Activated T-cell treated with anti-CD3 and anti-CD28 coated beads, Interleukin-2, amount 50 U/mL, for 48 hours (primary cell): ENCODE measurements at places on chromosomes 4 and X.

GRCh38 chr4:122412547-122412946 is 33.7 kb downstream of the ADAD1 start:
- DNase-seq: no peak

DNA sequence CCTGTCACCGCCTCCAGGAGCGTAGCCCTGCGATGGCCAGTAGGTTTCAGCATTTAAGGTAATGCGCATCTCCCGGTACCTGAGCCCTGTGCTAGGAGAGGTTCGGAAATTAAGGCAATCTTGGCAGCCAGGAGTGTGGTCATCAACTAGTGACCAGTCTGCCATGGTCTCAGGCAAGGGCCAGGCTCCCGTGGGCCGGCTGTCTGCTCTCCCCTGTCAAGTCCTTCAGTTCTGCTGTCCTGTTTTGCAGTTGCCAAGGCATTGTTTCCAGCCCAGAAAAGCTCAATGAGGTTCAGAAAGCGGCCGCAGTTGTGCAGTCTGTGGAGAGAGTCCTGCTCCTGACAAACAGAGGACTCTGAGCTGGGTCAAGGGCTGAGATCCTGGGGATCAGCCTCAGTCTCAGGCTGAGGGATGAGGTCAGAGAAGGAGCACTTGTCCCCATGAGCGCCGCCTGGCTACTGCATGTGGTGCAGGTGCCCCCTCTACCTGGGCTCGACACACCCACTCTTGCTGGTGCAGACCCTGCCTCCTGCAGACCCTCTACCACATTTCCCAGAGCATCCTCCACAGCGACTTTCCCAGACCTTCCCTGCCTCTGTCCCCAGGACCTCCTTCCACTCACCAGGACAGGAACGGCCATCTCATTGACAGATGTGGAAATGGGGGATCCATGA is 53.4 kb upstream of the PSAPL1 start:
- no peak for DNase-seq

DNA sequence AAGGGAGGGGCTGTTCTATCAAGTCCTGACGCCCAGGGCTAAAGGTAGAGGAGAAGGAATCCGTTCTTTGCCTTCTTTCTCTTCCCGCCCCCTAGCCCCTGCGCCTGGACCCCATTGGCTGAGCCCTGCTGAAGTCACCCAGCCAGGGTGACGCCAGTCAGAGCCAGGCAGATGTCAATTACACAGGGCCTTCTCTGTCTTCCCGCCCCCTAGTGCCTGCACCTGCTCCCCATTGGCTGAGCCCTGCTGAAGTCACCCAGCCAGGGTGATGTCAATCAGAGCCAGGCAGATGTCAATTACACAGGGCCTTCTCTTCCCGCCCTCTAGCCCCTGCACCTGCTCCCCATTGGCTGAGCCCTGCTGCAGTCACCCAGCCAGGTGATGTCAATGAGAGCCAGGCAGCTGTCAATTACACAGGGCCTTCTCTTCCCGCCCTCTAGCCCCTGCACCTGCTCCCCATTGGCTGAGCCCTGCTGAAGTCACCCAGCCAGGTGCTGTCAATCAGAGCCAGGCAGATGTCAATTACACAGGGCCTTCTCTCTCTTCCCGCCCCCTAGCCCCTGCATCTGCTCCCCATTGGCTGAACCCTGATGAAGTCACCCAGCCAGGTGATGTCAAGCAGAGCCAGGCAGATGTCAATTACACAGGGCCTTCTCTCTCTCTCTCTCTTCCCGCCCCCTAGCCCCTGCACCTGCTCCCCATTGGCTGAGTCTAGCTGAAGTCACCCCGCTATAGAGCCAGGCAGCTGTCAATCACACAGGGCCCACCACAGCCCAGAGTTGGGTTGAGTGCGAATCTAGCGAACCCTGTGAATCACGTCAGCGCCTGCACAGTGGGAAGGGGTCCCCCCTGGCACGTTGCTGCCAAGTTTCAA is 46.4 kb downstream of the ASMT start:
- DNase-seq: peak; percentile 78

DNA sequence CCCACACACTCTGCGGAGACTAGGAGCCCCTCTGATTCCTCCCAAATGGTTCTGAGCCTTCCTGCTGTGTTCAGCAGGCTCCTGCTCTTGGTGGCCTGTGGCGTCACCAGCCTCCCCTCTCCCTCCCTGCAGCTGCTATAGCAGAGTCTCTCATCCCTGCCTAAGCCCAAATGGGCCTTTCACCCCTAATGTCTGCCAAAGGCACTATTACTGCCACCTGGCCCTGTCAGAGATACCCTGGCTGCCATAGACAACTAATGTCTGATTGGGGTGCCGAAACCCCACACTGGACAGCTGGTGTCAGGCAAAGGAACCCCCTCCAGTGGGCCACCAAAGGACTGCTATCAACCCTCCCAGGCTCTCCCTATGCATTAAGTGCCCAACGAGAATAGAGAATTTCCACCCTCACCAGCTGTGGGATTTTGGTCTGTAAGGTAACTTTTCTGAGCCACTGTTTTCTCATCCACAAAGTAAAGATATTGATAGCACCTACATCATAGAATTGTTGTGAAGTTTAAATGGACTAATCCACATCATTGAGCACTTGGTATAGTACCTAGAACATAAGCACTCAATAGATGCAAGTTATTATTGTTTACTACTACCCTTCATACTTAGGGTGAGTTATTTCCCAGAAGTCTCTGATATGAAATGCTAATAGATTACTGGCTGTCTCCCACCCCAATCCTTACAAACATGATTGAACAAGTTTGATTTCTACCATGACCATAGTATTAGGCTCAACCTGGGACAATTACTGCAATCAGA is 421.3 kb downstream of the MID1IP1 start:
- DNase-seq: no peak

DNA sequence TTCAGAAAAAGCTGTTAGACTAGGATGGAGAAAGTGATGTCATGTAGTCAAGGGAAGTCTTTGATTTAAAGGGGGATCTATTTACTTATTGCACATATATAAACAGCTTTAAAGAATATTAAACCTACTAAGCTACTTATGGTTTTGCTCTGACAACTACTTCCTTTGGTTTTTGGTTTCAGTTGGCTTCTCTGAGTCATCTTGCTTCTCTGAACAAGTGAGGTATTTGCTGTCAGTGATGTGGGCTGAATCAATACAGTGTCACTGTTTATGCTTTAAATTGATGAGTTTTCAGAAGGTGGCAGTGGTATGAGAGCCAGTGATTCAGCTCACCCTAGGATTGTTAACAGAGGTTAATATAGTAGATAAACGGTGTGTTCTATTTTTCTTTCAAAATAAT is 75.1 kb downstream of the CEP44 start:
- DNase-seq: no peak

DNA sequence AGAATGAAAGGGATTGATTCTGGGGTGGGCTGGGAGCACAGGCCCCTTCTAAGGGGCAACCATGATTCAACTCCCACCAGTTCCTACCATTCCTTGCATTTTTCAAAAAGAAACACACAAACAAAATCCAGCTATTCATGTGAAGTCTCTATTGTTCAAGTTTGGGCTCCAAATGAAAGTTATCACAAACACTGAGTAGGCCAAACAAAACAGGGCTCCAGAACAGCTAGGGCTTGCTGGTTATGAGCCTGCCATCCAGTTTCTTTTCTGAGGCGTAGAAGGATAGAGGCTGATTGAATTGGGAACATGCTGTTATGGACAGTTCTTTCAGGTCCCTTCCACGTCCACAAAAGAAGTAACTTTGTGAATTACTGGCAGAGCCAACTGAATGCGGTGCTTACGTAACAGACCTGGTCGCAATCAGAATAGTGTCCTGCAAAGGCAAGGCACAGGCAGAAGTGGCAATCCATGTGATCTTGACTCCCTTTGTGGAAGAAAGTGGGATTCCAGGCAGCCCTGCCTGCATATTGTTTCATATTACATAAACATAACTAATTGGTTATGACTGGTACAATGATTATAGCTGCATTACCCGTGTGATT is 244.5 kb downstream of the SCFD2 start:
- no peak for DNase-seq

DNA sequence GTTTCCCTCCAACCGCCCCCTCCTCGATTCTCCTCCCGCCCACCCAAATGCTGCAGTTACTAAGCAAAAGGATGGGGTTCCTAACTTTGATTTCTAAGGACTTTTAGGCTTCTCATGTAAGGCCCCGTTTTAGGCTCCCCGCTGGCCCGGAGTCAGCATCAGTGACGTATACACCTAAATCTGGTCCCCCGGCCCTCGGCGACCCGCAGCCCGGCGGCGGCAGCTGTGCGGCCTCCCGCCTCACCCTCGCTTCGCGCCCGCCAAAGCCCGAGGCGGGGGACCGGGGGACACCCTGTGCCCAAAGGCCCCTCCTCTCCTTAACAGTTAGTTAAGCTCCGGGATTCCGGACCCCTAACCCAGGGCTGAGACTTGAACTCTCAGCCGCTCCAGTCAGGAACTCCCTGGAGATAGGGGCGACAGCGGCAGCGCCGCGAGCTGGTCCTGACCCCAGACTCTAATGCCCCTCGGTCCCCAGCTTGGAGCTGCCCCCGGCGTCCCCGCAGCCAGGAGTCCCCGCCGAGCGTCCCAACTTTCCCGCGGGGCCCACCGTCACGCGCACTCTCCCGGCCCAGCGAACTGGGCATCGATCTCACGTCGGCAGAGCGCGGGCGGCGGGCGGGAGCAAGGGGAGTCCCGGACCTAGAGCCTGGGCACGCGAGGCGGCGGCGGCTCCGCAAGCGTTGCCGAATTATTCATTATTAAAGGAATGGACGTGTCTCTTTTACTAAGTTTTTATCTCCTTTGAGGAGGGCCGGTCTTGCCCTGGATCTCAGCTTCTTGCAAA is 1.5 kb upstream of the NR3C2 start:
- peak; percentile 68 for DNase-seq

DNA sequence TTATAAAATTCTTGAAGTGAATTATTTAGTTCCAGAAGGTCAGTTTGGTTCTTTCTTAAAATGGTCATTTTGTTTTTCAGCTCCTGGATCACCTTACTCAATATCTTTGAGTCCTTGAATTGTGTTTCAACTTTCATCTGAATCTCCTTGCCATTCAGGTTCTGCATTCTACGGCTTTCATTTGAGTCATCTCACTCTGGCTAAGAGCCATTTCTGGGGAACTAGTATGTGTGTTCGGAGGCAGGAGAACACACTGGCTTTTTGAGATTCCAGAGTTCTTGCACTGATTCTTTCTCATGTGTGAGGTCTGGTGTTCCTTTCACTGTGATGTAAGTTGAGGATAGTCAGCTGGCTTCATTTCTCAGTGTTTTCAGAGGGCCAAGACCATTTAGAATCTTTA is 708.4 kb upstream of the FRG1 start:
- no peak for DNase-seq

DNA sequence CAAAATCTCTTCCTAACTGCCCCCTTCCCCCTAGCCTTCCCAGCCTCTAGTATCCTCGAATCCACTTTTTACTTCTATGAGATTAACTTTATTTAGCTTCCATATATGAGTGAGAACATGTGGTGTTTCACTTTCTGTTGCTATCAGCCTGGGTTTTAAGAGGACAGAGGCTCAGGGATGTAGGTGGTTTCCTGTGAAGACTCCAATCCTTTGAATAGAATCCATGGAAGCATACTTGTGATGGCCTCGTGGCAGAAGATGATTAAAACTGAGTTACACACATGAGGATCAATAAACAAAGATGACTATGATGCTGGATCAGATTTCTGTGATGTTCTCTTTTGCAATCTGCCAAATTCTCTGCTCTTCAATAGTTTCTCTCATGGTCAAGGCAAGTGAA is 29.8 kb downstream of the CD99L2 start:
- DNase-seq: no peak

DNA sequence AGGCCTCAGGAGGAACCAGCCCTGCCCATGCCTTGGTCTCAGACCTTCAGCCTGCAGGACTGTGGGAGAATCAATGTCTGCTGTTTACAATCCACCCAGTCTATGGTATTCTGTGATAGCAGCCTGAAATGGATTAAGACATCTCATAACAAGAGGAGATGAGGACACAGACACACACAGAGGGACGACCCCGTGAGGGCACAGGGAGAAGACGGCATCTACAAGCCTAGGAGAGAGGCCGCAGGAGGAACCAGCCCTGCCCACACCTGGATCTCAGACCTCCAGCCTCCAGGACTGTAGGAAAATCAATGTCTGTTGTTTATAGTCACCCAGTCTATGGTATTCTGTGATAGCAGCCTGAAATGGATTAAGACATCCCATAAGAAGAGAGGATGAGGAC is 3.3 kb downstream of the SLC25A6 start:
- DNase-seq: peak; percentile 21

GRCh38 chr4:128660361-128661215 is 148.9 kb upstream of the JADE1 start:
- DNase-seq: no peak

DNA sequence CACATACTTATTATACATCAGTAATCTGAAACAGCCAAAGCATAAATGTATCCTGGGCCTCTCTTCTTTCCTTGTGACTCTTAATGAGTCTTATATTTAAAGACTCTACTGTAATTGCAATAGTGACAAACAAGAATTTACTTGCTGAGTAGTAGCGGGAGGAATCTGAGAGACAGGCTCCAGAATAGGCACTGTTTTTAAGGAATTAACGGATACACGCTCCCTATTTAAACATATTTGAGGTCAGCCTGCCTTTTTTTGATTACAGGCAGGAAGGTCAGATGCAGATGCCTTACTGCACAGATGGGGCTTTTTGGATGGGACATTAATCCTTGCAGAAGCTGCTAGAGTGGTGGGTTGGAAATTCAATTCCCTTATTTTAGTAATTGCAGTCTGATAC is 196.3 kb upstream of the ANXA3 start:
- no peak for DNase-seq

DNA sequence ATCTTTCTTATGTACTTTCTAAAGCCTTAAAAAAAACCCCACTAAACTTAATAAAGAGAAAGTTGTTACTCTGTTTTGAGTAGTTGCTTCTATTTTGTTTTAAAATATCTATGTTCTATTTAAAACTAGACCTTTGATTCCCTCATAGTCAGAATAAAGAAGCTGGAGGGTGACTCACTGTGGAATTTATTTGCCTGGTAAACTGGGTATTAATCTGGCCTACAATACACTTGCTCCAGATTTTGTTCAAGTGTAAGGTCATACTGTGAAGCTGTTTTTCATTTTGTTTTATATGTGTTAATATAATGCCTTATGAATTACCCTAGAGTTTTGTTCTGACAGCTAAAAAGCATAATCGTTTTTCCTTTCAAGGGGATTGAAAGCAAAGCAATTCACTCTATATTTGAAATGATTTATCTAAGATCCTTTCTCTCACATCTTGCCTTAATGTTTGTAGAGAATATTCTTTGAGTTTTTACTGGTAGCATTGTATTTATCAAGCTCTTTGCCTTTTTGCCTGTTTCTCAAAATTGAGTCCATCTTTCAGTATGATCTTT is 277.4 kb upstream of the PITX2 start:
- DNase-seq: no peak
